Right lobe of liver (tissue), 6 donors: ENCODE measurements at places on chromosomes 2 and 18.

DNA sequence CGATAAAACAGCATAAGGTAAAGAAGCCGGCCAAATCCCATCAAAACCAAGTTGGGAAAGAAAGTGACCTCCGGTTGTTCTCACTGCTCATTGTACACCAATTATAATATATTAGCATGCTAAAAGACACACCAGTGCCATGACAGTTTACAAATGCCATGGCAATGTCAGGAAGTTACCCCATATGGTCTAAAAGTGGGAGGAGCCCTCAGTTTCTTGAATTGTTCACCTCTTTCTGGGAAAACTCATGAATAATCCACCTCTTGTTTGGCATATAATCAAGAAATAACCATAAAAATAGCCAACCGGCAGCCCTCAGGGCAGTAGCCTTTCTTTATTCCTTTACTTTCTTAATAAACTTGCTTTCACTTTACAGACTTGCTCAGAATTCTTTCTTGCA, 544.9 kb upstream of the SETBP1 start:
- DNase-seq: no peak

GRCh38 chr18:45241982-45242565, 373.2 kb upstream of the SLC14A2 start:
- no peak for DNase-seq

- DNase-seq: no peak
These were observed 30.3 kb upstream of the GPR17 start for GRCh38 chr2:127615511-127616166.

DNA sequence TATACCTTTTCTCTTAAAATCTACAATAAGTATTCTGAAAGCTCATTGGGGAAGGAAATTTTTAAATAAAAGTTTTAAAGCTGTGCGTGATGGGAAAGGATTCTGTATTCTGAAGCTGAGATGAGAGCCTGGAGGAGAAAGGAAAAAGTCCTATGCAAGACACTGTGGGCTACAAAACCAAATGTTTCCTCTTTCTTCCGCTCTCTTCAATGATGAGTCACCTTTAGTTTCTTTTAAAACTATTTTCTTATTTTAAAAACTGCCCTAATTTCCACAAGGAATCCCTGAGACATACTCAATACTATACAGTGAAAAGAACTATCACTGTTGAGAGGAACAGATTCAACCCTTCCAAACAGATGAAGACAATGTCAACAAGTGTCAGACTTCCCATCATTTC, 87.4 kb downstream of the INO80D start:
- no peak for DNase-seq

GRCh38 chr2:226733927-226734564, 65.6 kb downstream of the IRS1 start:
- DNase-seq: no peak

- DNase-seq: no peak
These were observed 77.0 kb upstream of the TACR1 start for GRCh38 chr2:75276093-75277029.

DNA sequence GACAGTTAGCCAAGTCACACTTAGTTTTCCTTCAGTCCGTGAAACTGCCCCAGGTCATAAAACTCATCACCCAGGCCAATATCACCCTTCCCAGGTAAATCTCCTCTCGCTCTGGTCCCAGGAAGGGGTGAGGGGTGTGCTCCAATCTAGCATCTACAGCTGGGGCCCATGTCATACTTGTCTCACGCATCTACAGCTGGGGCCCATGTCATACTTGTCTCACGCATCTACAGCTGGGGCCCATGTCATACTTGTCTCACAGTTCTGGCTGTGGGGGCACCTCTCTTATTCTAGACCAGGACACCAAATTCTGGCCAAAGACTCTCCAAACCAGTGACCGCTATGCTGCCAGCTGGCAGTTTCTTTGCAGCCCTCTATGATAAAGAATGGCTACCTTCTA, 123.3 kb upstream of the DLGAP1 start:
- no peak for DNase-seq

GRCh38 chr2:3805201-3805939, 102.0 kb downstream of the DCDC2C start:
- DNase-seq: peak; percentile 63

DNA sequence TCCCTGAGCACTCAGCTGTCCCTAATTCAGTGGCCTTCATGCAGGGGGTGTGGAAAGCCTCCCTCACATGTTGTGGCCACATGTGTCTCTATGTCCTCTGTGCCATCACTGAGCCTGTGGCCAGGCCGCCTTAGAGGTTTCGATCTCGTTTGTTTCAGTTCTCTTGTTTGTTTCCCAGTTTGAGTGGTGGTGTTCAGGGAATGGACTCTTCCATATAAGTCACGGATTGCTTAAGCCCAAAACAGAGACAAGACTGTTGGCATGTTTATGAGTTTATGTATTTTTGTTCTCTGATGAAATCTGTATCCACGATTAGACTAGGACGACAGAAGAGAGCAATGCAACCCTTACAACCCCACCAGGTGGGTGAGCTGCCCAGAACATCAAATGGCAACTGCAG, 134.5 kb downstream of the CCBE1 start:
- DNase-seq: no peak

DNA sequence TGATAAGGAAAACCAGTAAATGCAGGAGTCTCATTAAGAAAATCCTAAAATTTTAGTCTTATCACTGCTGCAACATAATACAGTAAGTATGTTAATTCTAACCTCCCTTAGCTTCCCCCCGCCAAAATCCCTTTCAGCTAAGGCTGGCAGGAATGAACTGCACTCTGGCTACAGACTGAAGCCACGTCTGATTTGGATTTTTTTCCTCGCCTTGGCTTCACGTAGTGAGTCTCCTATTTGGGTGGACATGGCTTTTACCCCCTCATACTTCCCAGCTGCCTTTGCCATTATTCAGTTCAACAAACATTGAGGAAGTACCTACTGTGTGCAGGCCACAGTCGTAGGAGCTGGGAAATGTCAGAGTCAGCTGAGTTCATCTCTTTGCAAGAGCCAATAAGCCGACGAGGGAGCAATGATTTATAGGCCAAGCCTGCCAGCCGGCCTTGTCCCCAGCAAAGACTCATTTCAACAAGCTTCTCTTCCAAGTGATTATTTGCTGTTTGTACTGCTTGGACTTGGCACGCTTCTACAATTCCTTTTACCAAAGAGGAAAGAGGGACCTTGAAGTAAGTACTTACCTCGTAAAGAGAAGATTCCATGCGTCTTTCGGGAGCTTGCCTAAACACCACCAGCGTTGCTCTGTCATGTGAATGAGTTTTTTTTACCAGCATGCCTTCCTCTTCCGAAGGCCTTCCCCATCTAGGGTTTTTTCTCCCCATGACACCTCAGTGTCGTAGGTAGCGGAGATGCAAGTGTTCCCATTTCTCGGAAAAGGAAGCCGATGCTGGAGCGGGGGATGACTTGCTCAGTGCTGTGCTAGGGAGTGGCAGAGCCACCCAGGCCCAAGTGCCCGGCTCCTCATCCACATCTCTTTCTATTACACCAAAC, 138.6 kb downstream of the KLHL29 start:
- DNase-seq: no peak
